AG08395 (cell line): ENCODE measurements at places on chromosomes 3 and 15.

DNA sequence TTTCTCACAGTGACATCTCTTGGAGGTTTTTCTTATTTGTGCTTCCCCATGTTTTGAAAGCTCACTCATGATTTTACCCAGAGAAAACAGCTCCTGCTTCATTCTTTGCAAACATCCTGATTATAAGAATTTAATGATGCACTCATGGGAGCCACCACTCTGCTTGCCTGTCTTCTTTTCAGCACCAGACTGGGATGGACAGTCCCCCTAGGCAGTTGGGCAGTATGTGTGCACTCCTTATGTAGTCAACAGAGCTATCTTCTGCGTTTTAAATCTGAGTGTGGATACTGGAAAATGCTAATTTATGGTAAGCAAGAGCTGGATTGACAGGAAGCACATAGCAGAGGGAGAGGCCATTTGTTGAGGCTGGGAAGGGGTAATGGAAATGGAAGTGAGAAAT lies 276.1 kb downstream of the AGBL1 start:
- DNase-seq: no peak

- no peak for DNase-seq
Measured at GRCh38 chr3:155325263-155325835, 31.9 kb upstream of the STRIT1 start.

GRCh38 chr3:99211309-99211708 lies 309.8 kb upstream of the DCBLD2 start:
- no peak for DNase-seq

- DNase-seq: no peak
Measured at GRCh38 chr3:133394561-133395311, 5.1 kb upstream of the BFSP2 start.

DNA sequence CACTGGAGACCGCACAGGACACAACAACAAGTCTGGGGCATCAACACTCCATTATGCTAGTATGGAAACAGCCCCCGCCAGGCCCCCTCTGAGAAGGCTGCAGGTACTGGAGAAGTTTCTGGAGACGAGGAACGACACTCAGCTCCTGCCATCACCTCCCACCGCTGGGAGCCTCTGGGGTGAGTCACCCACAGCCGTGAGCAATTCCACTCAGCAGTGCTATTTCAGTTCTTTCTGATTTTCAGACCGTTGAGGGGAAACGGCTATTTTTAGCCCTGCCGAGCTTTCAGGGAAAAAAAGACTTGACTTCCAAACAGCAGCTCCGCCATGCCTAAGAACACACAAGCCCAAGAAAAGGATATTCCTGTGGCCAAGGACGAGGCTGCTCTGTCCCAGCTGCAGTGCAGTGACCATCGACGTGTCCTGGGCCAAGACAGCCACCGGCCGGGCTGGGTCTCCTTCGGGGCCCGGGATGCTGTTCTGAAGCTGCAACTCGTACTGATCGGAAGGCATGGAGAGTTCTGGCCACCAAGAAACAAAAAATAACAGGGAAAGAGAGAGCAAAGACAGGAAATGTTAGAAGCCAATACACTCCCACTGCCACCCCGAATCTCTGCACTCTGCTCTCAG lies 40.8 kb downstream of the NUP210 start:
- peak; percentile 89 for DNase-seq

DNA sequence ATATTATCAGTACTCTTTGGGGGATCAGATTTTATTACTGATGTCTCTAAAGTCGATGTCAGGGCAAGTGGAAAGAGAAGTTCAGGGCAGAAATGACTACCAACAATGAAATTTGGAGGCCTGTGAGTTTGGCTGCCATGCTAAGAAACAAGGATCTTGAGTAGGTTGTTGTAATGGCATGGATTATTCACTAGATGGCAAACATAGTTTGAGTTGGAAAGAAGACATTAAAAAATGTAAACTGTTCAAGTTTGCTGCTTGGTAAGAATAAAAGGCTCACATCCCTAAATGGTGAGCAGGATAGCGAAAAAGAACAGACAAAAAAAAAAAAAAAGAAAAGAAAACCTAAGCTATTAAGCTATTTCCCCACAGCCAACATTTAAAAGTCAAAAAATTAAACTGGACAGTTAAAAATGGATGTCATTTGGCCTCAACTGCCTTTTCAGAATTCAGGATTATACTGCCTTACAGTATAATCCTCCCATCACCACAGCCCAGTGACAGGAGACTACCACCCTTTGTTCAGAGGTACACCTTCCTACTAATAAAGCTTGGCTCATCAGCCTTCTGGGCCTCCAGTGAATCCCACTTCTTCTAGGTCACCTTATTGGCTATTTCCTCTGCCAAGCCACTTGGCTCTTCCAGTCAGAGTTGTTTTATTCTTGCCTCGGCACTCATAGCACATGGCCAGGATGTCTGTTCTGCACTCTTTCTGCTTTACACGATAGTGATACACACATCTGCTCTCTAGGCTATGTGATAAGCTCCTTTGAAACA lies 163.7 kb downstream of the PLD1 start:
- DNase-seq: peak; percentile 67

DNA sequence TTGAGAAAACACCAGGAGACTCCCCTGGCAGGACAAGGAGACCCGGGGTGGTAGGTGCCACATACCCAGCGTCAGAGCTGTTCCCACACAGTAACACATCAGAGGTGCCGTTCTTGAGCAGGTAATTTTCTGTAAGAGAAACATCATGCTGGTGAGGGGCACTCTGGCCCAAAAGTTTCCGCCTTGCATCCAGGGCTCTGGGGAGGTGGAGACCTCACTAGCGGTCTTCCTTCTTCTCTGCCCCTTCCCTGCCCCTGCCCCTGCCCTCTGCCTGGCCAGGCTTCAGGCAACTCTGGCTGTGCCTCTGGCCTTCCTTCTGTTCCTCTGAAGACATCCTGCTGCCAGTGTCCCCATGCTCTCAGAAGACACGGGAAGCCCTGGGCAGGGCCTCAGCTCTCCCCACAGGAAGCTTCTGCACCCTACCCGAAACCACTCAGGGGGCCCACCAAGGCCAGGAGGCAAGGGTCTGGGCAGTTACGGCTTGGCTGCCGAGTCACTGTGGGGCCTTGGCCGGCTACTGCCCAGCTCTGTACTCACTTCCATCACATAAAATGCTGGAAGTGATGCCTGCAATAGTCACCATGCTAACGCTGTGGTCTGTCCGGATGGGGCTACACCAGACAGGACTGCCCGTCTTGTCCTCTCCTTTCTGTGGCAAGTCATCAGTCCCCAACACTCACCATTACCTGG lies 41.3 kb downstream of the SCN5A start:
- DNase-seq: no peak

DNA sequence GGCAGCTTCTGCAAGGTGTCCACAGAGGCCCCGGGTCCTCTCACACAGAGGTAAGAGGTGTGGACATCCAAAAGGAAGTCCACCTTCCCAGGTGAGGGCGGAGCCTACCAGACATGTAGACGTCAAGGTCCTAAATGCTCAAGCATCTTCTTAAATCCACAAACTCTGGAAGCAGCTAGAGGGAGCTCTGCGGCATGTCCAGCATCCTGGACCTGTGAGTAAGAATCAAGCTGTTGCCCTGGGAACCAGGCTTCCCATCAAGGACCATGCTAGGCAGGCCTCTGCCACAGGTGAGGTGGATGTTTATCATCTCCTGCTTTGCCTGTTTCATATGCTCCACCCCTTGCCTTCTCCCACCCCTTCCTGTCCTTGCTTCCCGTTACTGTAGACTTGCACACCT lies 368.2 kb downstream of the GABRG3 start:
- no peak for DNase-seq

DNA sequence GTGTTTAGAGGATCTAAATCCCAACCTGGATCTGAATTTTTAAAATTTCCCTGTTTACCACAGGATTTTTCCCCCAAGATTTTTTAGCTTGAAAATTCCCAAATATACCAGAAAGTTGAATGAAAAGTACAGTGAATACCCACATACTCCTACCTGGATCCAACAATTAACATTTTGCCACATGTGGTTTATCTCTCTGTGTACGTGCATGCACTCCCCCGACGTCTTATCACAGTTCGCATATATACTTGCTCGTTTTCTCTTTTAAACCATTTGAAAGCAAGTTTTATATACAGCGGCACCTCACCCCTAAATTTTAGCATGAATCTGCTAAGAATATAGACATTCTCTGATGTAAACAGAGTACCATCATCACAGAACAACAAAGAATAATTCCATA lies 165.3 kb downstream of the ATG7 start:
- DNase-seq: no peak

DNA sequence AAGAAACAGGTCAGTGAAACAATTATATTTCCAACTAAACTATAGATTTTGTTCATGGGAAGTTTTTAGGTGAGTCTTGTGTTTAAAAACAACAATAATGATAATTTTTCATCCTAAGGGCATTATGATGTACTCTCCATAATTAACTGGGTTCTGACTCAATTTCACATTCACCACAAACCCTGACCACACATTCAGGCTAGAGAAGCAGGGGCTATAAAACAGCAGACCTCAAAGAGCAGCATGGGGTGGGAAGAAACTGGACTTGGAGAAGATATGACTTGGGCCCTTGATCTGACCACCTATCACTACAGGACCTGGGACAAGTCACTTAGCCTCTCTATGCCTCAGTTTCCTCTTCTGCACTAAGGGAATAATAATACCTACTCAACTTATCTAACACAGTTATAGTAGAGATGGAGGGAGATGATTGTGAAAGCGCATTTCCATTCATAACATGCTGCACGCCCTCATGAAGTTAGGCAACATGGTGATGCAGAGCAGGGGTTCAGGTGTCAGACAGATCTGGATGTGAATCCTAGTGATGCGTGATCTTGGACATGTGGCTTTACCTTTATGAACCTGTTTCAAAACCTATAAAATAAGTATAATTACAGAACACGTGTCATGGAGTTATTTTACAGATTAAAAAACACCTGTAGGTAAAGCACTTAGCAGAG lies 63.0 kb upstream of the ACP3 start:
- DNase-seq: no peak
